ENCODE measurements at places on chromosomes 2 and 18. TPM values are rescaled to one million over a fixed set of nuclear protein-coding genes. Genes with fewer than 3 reads are reported as not detected.

ASPRV1 gene
- 0.34 TPM for total RNA-seq

CYTIP gene
- total RNA-seq: not detected

RGPD4 gene
- total RNA-seq: not detected

HRH4 gene
- total RNA-seq: 0.15 TPM

GAREM1 gene
- 12.0 TPM for total RNA-seq

CCDC121 gene
- total RNA-seq: 2.1 TPM

DNER gene
- total RNA-seq: 20.3 TPM

EPHA4 gene
- total RNA-seq: 32.0 TPM

COL5A2 gene
- total RNA-seq: 153 TPM

FOXI3 gene
- not detected for total RNA-seq

GPBAR1 gene
- under 0.01 TPM for total RNA-seq

C2orf80 gene
- not detected for total RNA-seq

CD226 gene
- 1.0 TPM for total RNA-seq

HOXD12 gene
- not detected for total RNA-seq

CFAP53 gene
- 0.33 TPM for total RNA-seq

RIT2 gene
- not detected for total RNA-seq

VWC2L gene
- not detected for total RNA-seq

FEV gene
- total RNA-seq: not detected

NAB1 gene
- total RNA-seq: 63.0 TPM

STK36 gene
- 19.0 TPM for total RNA-seq

DTNA gene
- 13.0 TPM for total RNA-seq

LOXHD1 gene
- total RNA-seq: not detected

FSHR gene
- total RNA-seq: not detected

SERPINB11 gene
- total RNA-seq: not detected

LYG2 gene
- total RNA-seq: not detected

STK39 gene
- 14.7 TPM for total RNA-seq

TUBA3E gene
- not detected for total RNA-seq

GCG gene
- total RNA-seq: not detected

INPP5D gene
- under 0.01 TPM for total RNA-seq

SLC40A1 gene
- total RNA-seq: under 0.01 TPM

REG1A gene
- total RNA-seq: not detected

SIX2 gene
- total RNA-seq: not detected

ERBB4 gene
- total RNA-seq: not detected

PLA2R1 gene
- 4.7 TPM for total RNA-seq

PAX8 gene
- under 0.01 TPM for total RNA-seq

FAM98A gene
- 73.4 TPM for total RNA-seq

ZNF521 gene
- 30.5 TPM for total RNA-seq

MDH1B gene
- total RNA-seq: 1.4 TPM

NT5DC4 gene
- not detected for total RNA-seq

PROC gene
- not detected for total RNA-seq

AGXT gene
- not detected for total RNA-seq

FLACC1 gene
- 3.1 TPM for total RNA-seq

ELP2 gene
- 116 TPM for total RNA-seq

RAX gene
- not detected for total RNA-seq

C2orf15 gene
- total RNA-seq: not detected

GKN1 gene
- not detected for total RNA-seq

DLGAP1 gene
- 37.6 TPM for total RNA-seq

SPP2 gene
- not detected for total RNA-seq

PAIP2B gene
- total RNA-seq: 0.33 TPM
